Fibroblast of lung (primary cell): ENCODE measurements at places on chromosomes 5 and 9.
A peak's percentile ranks its signal among the peaks of the same experiment; 100 is the strongest.

DNA sequence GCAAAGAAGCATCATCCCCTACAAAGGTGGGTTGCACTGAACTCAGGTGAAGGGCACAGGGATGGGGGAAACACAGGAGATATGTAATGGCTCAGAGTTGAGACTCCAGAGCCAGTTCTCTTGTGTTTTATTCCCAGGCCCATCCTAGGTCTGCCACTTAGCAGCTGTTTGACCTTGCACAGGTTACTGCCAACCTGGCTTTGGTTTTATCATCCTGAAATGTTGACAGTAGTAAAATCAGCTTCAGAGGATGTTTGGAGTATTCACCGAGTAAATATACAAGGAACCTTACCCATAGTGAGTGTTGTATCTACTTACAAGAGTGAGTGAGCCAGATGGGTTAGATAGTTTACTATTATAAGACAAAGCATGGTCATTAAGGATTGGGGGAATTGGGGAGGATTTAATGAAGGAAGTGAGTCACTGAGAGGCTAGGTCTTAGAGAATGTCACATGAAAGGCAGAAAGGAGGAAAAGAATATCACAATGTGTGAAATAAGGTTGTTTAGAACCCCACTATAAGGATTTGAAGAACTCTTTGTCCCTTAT, 141.3 kb downstream of the MAN2A1 start:
- DNase-seq: peak; percentile 68

DNA sequence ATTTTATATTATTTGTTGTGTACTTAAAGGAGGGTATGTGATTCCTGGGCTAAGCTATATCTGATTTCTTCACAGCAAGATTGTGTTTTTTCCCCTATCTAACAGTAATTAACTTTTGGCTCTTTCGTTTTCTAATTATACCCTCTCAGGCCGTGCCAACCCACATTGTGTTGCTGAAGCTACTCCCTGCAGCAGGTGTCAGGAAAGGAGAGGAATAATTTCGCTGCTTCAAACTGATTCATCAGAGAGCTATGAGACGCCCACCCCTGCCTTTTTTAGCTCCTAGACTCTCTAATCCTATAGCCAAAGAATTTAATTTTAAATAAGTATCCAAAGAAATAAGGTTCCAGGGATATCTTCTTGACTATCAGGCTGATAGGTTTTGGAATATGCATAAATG, 3.8 kb downstream of the CAVIN4 start:
- DNase-seq: no peak

- DNase-seq: no peak
Observed at GRCh38 chr9:126518763-126519162, 95.0 kb upstream of the LMX1B start.

GRCh38 chr5:134247428-134248224, 21.8 kb upstream of the PPP2CA start:
- DNase-seq: peak; percentile 93

- peak; percentile 48 for DNase-seq
Observed at GRCh38 chr5:32713770-32714381, 2.8 kb downstream of the NPR3 start.

GRCh38 chr5:108148715-108149139, 233.2 kb downstream of the FBXL17 start:
- peak; percentile 19 for DNase-seq

- DNase-seq: no peak
Observed at GRCh38 chr9:123872710-123873109, 57.2 kb downstream of the DENND1A start.

- DNase-seq: no peak
Observed at GRCh38 chr5:82031220-82032119, 59.6 kb downstream of the ATG10 start.

DNA sequence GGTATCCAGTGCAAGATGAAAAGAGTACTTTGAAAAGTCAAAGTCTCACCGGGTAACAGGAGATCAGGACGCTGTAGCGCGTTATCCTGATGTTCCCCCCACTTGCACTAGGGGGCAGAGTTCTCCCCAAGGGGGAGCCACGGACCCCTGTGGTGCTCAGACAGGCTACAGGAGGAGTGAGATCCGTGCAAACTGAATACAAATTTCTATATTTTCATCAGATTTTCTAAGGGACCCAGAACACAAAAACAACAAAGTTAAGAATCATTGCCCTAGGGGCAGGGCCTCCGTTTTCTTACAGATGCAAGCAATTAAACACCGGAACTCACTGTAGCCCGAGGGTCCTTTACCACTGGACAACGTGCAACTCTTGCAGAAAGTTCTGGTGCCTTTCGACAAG, 2.0 kb downstream of the MYO10 start:
- DNase-seq: peak; percentile 58

GRCh38 chr5:109410389-109411148, 795 bp upstream of the PJA2 start:
- DNase-seq: peak; percentile 71

- no peak for DNase-seq
Observed at GRCh38 chr9:118618084-118618483, 751.2 kb downstream of the BRINP1 start.

DNA sequence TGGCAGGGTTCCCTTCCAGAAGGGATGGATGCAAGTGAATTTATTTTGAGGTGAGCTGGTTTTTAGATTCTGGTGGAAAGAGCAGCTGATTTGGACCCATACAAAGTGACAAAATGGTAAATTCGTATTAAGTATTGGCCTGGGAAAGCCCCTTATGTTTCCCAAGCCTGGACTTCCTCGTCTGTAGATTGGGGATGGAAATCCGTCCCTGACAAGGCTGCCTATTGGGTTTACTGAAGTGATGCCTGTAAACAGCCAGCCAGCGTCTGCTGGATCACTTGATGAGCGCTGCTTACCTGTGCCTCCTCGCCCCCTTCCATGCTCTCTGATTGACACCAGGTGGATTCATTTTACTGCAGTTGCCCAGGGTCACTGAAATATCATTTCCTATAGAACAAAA, 233.8 kb downstream of the GADD45G start:
- no peak for DNase-seq

GRCh38 chr5:5497152-5497788, 74.8 kb downstream of the ICE1 start:
- peak; percentile 48 for DNase-seq

GRCh38 chr9:76490249-76490990, 31.4 kb downstream of the GCNT1 start:
- DNase-seq: no peak

DNA sequence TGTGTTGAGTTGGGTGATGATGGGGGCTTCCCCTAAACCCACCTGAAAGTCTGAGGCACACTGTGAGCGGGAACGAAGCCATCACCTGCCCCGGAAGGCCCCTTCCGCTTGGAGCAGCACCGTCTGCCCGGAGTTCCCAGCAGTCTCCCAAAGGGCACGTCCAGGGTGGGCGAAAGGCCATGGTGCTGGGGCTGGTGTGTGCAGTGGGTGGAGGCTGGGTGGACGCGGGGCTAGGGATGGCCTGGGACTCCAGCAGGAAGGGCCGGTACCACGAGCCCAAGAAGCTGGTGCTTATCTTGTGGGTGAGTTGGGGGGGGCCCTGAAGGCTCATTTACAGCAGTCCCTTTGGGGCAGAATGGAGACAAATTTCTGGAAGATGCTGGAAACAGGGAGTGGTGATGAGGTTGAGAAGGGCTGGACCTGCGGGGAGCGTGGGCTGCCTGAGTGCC, 4.6 kb downstream of the FLT4 start:
- DNase-seq: no peak

DNA sequence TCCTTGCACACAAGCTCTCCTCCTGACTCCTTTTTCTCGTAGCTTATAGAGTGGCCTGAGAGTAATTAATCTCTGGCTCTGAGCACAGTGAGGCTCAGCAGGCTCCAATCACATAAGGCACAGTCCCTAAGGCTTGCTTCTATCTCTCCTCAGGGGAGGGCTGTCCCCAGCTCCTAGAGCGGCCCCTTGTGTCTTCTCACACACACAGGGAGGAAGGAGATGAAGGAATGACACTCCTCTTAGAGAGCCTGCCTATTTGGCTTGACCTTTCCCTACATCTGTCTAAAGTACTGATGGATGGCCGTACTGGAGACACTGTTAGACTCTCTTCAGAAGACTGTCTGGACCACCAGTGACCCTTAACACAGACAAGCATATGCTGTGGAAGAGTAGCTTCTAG, 12.9 kb downstream of the TAS2R1 start:
- no peak for DNase-seq

- DNase-seq: no peak
Observed at GRCh38 chr9:83655433-83655832, 32.5 kb downstream of the IDNK start.

- no peak for DNase-seq
Observed at GRCh38 chr5:58622936-58623871, 40.3 kb downstream of the RAB3C start.

GRCh38 chr5:154145268-154145667, 45.3 kb upstream of the GALNT10 start:
- DNase-seq: no peak

- DNase-seq: no peak
Observed at GRCh38 chr5:2639425-2639824, 112.1 kb downstream of the IRX2 start.

GRCh38 chr9:127083138-127083980, 39.1 kb downstream of the ANGPTL2 start:
- no peak for DNase-seq

- DNase-seq: no peak
Observed at GRCh38 chr5:58890701-58891085, 307.8 kb downstream of the RAB3C start.

DNA sequence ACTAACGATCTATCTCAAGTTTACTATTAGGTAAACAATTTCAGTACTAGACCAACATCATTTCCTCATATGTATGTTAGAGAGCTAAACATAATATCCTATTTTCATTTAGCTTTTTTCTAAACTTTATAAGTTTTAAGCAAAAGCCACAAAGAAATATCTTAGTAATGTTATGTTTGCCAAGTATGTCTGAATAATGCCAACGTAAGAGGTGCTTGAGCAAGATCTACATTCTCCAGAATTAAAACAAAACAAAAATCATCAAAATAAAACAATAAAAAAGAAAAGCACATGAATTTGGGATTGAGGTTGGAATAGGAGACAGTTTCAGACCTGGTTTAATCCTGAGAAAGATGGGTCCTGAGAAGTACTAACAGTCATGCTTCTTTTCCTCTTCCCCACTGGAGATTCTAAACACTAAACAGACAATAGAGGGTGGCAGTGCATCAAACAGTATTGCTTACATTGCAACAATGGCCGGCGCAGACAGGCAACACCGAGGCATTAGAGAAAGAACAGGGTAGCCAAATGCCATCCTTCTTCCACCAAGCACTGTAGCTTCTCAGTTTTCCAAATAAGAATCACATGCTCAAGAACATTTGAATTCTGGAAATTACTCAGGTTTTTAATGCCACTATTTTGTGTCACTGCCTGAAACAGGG, 33.6 kb downstream of the CSNK1A1 start:
- peak; percentile 19 for DNase-seq

DNA sequence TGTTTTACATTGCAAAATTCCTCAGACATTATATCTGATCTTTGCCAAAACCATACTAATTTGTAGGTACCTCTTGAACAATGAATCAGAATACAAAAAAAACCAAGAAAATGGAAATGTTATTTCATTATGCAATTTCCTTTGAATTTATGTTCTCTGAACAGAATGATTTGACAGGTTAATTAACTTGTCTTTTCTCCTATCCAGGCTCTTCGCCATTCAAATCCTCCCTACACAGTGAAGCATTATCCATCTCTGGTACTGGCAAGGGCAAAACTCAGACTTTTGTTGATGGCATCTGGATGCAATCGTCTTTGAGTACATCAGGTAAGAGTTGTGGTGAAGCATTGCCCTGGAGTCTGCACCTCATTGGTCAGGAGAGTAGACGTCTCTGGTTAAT, 655.7 kb upstream of the ITGA1 start:
- no peak for DNase-seq

DNA sequence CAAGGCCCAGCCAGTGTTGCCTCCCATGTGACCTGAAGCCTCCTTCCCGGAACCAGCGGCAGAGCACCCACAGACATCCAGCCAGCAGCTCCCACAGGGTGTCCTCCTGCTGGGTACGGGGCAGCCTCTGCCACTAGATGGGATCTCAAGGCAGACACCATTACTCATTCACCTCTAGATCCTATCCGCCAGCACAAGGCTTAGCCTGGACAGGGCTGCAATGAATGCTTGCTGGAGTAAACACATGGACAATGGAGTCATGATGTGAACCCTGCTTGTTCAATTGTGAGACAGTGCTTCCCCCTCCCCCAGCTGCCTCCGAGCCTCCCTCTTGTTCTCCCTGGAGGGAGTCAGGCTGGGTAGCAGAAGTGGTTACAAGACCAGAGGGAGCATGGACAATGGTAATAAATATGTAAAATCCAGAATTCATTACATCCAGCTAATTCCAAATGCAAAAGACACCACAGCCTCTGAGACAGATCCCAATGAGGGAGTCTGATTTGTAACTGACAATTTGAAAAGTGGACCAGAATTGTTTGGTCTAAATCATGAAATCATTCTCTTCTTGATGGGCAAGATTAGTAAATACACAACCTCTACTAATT, 132.0 kb downstream of the CRB2 start:
- no peak for DNase-seq

GRCh38 chr9:114006931-114007691, 71.0 kb downstream of the AMBP start:
- DNase-seq: no peak

DNA sequence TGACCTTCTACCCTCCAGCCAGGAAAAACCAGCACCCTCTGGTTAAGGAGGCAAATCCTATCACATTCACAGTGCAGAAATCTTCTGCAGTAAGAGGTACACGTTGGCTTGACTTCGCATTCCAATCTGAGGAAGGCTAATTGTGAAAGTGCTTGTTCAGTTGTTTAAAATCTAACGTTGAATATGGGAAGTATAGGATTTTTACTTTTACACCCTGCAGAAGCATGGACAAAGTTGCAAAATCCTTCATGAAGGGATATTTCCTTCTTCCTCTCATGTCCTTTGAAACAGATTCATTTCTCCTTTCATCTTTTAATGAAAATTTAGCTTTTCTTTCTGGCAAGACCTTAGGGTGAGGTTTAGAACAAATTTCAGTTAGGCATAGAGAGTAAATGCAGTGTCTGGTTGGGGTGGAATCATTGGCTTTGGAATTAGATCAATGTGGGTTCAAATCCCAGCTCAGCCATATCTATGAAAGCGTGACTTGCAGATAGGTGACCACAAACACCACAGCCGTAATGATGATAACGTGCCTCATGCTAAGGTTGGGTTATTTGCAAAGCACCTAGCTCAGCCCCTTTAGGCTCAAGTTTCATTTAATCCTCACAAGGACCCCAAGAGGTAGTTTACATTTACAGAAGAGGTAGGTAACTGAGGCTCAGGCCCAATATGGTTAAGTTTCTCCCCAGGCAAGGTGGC, 42.2 kb upstream of the C5orf58 start:
- DNase-seq: no peak

DNA sequence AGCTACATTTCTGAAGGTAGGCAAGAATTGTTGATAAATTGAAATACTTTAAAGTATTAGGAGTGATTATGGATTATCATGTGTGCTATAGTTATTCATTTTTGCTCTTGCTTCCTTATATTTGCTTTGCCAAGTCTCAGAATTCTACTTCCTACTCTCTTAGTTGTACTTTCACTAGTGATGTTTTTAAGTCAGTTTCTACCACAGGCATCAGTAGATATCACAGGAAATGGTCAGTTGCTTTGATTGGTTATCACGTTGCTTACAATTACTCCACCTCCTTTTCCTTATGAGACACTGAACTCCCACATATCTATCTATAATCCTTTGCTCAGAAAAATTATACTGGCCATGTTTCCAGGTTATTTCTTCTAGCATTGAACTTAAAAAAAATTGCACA, 472.8 kb downstream of the DMRTA1 start:
- DNase-seq: no peak
